Stimulated activated CD8-positive, alpha-beta memory T cell treated with anti-CD3 and anti-CD28 coated beads, Interleukin-4, amount 100 ng/mL, for 4 hours (primary cell): ENCODE measurements at places on chromosomes 5 and 9.

- no peak for DNase-seq
Observed at GRCh38 chr5:15694696-15695214, 194.8 kb downstream of the FBXL7 start.

- no peak for DNase-seq
Observed at GRCh38 chr9:74958587-74958986, 5.9 kb upstream of the C9orf40 start.

GRCh38 chr9:110566156-110566555 lies 13.4 kb downstream of the SVEP1 start:
- DNase-seq: no peak

- no peak for DNase-seq
Observed at GRCh38 chr5:75262271-75262670, 25.6 kb upstream of the ANKRD31 start.

DNA sequence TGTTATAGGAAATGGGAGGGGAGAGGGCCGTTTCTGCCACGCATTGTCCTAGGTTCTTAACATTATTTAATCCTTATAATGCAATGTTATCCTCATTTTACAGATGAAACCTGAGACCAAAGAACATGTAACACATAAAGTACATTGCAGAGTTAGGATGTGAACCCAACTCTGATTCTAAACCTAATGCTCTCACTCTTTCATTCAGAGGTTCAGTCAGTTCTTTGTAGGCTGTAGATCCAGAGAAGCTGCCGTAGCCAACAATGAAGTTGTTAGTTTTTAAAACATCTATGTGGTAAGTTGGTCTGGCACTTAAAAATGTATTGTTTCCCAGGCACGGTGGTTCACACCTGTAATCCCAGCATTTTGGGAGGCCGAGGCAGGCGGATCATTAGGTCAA lies 10.5 kb upstream of the PSMD5 start:
- no peak for DNase-seq

DNA sequence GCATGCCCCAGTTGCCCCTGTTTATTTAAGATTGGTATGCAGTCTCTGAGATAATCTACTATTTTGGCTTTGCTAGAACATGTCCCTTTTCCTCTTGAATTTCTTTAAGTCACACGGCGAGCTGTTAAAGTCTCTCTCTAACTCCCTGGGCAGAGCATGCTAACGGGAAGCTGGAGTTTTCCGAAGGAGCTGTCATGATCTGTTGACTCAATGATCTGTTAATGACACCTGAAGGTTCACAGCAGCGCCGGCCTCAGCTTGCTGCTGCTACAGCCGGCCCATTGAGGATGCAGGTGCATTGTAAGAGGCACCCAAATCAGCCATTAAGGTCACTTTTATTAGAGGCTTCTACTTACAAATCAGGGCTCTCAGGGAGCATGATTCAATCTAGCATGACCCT lies 1203.4 kb downstream of the MAT2B start:
- DNase-seq: no peak
